ENCODE measurements at places on chromosomes 1 and 21.

GRCh38 chr1:59005491-59006288, 221.8 kb upstream of the JUN start:
- DNase-seq = no peak

GRCh38 chr1:176444286-176444685, 18.7 kb upstream of the PAPPA2 start:
- no peak for DNase-seq

DNA sequence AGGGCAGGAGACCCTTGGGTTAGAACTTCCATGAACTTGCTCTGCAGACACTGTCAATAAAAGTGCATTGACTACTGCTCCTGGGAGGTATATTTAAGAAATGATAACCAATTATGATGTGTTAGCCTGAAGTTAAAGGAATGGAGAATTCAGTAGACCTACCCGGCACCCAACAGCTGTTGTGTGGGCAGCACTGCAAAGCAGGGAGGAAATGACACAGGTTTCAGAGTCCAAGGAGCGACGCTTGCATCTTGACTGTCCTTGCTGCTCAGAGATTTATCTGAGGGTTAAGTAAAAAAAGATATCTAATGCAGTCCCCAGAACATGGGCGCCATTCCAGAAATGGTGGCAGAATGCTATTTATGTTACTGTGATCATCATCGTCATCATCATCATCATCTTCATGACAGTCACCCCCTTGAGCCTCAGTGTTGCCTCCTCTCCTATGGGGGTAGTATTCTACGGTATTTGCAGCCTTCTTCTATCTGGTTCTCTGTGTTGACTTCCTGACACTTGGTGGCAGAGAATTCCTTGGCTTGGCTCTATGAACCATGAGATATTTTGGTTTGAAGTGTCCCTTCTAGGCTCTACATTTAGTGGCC, 225.9 kb downstream of the KAZN start:
- no peak for DNase-seq

DNA sequence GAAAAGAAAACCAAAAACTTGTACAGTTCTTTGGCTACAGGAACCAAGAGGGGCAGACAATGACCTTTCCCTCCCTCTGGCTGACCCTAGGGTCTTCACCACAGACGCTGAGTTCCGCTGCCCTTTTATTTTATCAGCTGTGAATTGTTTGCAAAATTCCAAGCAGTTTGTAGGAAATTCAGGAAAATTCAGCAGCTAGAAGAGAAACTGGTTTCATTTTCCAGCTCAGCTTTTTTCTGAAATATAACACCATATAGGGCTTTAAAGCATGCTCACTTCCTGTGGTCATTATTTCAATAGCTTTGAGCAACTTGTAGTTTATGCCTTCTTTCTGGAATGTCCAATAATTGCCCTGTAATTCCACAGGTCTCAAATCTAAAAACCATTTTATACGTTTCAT, 5.5 kb upstream of the PIK3R3 start:
- DNase-seq = no peak

GRCh38 chr1:170707959-170708655, 44.2 kb downstream of the PRRX1 start:
- no peak for DNase-seq

GRCh38 chr1:231679109-231679508, 52.5 kb downstream of the DISC1 start:
- no peak for DNase-seq

DNA sequence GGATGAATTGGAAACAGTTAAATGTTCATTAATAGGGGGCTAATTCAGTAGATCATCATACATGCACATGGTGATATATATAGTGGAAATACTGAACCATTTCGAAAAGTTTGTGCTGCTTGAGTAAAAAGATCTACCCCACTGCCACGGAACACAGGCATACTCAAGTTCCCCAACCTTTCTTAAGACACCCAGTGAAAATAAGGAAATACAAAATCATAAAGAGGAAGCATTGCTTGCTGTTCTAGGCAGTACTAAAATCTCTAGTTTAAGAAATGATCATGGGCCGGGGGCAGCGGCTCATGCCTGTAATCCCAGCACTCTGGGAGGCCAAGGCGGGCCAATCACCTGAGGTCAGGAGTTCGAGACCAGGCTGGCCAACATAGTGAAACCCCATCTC, 37.6 kb upstream of the KIRREL1 start:
- DNase-seq = no peak

DNA sequence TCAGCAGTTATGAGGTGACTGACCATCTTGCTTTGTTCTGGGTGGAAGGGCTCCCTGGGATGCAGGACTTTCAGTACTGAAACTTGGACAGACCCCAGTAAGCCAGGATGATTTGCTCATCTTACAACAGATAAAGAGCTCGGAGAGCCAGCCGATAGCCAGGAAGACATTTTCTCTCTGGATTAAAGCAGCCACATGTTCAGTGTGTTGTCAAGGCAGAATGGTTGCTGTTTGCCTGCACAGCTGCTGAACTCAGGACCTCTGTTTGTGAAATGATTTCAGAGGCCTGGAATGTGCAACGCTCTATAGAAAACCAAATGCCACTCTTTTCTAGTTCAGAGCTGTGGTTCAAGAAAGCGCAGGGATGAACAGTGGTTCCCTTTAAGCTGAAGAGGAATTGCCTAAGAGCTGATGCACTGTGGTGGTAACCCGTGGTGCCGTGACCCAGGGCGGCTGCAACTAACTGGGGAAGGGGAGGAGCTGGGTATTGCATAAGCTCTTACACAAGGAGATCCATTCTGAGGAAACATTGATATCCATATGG, 40.7 kb downstream of the CASQ2 start:
- DNase-seq = no peak

- DNase-seq = no peak
Observed at GRCh38 chr1:206788487-206789050, 16.3 kb upstream of the IL10 start.

DNA sequence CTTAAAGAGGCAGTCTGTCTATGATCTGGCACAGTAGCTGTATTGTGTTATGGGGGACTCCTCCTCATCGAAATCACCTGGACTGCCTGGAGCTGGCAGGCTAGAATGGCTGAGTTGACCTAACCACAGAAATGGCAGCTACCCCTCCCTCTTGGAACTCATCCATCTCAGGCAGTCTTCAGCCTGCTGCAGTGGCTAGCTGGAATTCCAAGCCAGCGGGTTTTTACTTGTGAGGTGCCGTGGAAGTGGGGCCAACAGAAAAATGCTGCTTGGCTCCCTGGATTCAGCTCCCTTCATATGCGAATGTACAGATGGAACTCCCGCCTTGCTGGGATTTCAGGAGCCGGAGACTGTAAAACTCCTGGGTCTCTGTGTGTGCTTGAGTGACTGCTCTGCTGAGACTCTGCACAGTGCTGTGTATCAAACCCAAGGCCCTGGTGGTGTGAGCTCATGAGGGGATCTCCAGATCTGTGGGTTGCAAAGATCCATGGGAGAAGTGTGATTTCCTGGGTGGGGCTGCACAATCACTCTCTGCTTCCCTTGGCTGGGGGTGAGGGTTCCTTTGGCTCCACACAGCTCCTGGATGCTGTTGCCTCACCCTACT, 316.9 kb downstream of the CTH start:
- DNase-seq = no peak

DNA sequence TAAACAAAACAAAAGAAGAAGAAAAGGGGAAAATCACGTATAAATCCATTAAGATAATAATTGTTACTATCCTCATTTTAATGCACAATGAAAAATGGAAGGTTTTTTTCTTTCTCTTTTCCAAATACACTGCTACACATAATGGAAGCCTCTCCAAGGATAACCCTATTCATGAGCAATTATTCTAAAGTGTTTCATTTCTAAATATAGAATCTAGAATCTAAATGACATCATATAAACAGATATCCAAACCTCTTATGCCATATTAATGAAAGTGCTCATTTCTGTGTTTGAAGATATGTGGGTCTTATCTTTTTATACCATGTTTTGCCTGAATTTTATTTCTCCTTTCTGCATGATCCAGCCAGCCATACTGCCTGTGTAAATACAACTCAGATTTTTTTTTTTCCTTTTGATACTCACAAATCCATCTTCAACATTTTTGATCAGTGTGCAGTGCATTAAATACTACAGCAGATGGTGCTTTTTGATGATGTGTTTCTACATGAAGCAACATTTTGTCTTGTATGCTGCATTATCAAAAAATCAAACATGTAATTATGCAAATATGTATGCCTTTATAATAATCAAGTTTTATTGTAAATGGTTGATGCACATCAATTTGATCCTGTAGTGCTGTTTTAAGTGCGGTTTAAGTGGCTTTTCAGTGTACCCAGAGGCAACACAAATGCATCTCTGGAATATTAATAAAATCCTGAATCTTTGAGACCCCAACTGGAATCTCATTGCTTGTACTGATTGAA, 625.6 kb upstream of the PTBP2 start:
- DNase-seq = no peak

GRCh38 chr1:155130272-155131006, 2.8 kb downstream of the EFNA1 start:
- DNase-seq = no peak

DNA sequence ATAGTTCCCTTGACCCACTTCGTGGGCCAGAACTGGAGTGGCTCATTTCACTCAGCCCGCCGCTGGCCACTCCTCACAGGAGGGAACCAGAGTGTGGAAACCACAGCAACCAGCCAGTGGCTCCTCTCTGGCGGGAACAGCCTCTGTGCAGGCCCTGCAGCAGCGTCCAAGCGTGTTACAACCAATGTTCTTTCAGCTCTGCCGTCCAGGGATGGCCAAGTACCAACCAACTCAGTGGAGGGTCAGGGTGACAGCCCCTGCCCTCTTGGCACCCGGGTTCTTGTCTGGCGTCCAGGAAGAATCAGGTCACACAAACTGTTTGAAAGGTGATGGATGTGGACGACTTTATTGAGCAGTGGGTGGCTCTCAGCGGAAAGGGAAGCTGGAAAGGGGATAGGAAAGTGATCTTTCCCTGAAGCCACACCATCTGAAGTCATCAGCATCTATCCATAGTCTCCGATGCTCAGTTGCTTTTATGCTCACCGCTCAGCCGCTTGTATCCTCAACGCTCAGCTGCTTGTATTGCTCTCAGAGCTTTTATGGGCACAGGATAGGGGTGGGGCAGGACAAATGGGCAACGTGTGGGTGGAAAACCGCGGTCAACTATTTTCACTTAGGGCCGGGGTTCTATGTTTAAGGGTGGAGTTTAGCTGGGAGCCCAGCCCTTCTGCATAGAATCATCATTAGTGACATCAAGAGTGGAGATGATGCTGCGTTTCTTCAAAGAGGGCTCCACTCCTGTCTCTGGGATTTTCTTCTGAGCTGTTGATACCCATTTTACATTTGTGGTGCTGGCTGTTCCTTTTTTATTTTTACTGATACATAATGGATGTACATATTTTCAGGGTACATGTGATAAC, 250.2 kb downstream of the RRAGC start:
- DNase-seq = no peak

GRCh38 chr21:23853796-23854379, 1753.4 kb downstream of the MRPL39 start:
- DNase-seq = no peak

- DNase-seq = no peak
Observed at GRCh38 chr1:217590598-217590997, 40.3 kb downstream of the GPATCH2 start.

DNA sequence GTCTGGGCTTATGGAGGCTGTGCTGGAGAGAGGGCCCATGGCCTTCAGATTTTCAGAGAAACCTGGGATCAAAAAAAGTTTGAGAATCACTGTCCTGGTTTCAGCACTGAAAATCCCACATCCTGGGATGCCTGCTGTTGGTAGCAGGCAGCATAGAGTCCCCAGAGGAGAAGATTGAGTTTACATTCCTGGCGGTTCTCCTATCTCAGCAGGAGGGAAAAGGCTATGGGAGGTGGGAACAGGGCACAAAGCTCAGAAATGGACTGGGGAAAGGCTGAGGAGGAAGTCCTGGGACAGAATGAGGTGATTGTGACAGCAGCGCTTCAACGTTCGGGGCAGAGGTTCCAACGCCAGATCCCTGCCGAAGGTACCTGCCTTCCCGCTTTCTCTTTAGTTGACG, 103.4 kb downstream of the ETS2 start:
- DNase-seq = no peak

GRCh38 chr1:107807855-107808254, 157.1 kb downstream of the VAV3 start:
- no peak for DNase-seq

GRCh38 chr1:192524223-192524622, 51.4 kb upstream of the RGS1 start:
- DNase-seq = no peak

- DNase-seq = no peak
Observed at GRCh38 chr1:22454476-22455056, 2.9 kb downstream of the ZBTB40 start.

- no peak for DNase-seq
Observed at GRCh38 chr1:105793536-105794146, 1262.8 kb upstream of the PRMT6 start.

- no peak for DNase-seq
Observed at GRCh38 chr1:23150125-23150524, 18.5 kb downstream of the LUZP1 start.

GRCh38 chr1:46616277-46617107, at the start of gene MOB3C:
Gene MOB3C, minus strand, starts transcription at chr1:46616811. Its CDS starts 3,490 bp downstream, at chr1:46613321.
- peak; percentile 58 for DNase-seq

- DNase-seq = no peak
Observed at GRCh38 chr21:33064623-33065390, 5.1 kb upstream of the OLIG1 start.

DNA sequence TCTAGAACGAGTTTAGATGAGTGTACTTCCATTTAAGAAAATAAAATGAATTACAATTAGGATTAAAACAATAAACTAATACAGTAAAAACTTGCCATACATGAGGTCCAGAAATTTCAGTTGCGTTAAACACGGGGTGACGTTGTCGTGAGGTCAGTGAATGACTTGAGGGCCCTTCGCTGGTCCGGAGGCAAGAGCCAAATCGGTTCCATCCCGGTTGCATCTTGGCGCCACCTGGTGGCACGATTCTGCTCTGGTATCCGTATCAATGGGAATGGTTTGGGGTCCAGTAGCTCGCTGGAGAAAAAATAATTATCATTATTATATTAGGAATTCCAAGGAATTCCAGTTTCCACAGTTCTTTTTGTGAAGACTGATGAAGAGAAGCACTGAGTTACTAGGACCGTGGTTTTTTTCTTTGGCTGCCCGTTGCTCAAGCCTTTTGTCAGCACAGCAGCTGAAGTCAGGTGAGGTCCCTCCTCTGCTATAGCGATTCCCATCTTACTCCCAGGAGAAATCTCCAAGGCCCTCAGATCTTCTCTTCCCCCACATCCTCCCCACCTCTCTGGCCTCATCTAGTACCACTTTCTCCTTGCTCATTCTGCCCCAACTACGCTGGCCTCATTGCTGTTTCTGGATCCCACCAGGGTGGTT, 161.4 kb downstream of the SLC35F3 start:
- peak; percentile 51 for DNase-seq

- no peak for DNase-seq
Observed at GRCh38 chr1:231958448-231958847, 331.9 kb downstream of the DISC1 start.

GRCh38 chr1:178724376-178724727, 692 bp upstream of the RALGPS2 start:
- DNase-seq = no peak

Data from activated T-helper 9 cell treated with anti-CD3 and anti-CD28 coated beads, Interleukin-2, amount 50 U/mL, for 16 hours (primary cell).